ENCODE measurements at places on chromosomes 16 and 17. TPM values are rescaled to one million over a fixed set of nuclear protein-coding genes. Genes with fewer than 3 reads are reported as not detected.

The FBXW10 gene
- total RNA-seq, result not detected

The IRF8 gene
- total RNA-seq, result 20.2 TPM

The CHST4 gene
- 0.59 TPM for total RNA-seq

GRCh38 chr17:2398655-2399571 lies 1.9 kb downstream of the MNT start:
- no peaks in the 10 kb centered on the region for H3K27me3 ChIP-seq
- H3K4me1 ChIP-seq, result peaks cover 51% of the 10 kb centered on the region
- H3K27ac ChIP-seq, result peak overlapping the region; percentile 99
- peak overlapping the region; percentile 99 for H3K4me3 ChIP-seq

GRCh38 chr16:57690782-57691471 lies 3.7 kb upstream of the DRC7 start:
- no peaks in the 10 kb centered on the region for H3K36me3 ChIP-seq
- H3K4me1 ChIP-seq, result no peaks in the 10 kb centered on the region
- H3K4me3 ChIP-seq, result no peak overlapping the region
- no peaks in the 10 kb centered on the region for H3K27me3 ChIP-seq
- DNase-seq, result no peak

GRCh38 chr16:20323591-20324117 lies 3.7 kb downstream of the GP2 start:
- H3K36me3 ChIP-seq, result no peaks in the 10 kb centered on the region
- no peak overlapping the region for H3K27ac ChIP-seq
- peaks cover 6% of the 10 kb centered on the region for H3K27me3 ChIP-seq

GRCh38 chr17:41420134-41420533 lies 4.3 kb downstream of the KRT37 start:
- H3K36me3 ChIP-seq, result no peaks in the 10 kb centered on the region
- no peak for DNase-seq
- no peak overlapping the region for H3K4me3 ChIP-seq
- H3K4me1 ChIP-seq, result no peaks in the 10 kb centered on the region
- H3K27me3 ChIP-seq, result no peaks in the 10 kb centered on the region

DNA sequence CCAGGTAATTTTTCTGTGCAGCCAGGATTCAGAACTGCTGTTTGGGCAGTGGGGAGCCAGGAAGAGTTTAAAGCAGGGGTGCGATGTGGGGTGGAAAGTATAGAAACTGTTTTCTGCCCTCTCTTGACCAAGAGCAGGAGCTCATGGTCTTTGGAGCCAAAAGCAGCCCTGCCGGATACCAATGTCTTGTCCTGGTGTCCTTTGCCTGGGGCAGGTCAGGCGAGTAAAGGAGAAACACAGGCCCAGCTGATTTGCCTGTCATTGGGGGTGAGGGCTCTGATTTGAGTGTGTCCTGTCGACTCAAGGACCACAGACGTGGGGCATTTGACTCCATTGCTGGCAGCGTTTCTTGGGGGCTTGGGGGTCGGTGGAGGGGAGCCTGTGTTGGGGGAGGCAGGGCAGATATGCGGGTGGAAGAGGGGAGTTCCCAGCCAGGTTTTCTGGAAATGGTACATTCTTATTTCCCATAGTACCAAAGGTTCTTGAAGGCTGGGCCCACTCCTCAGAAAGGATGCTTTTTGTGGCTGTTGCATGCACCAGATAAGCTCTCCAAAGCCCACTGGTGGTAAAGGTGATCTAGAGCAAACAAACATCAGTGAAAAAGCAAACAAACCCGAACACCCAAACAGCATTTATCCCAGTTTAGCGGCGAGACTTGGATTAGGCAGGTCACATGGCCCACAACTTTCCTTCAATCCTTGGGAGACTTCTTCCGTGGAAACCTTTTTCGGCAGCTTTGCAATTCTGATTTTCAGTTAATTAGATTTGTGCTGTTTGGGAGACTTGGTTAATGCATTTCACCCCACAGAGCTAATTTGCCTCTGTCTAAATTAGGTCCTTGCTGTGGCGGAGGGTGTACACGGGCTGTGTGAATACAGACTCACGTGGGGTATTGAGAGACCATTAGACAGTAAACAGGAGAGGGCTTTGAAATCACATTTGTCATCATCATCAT lies 59.0 kb downstream of the MSI2 start:
- H3K27me3 ChIP-seq, result no peaks in the 10 kb centered on the region
- H3K4me3 ChIP-seq, result no peak overlapping the region
- DNase-seq, result peak; percentile 63
- no peaks in the 10 kb centered on the region for H3K36me3 ChIP-seq

DNA sequence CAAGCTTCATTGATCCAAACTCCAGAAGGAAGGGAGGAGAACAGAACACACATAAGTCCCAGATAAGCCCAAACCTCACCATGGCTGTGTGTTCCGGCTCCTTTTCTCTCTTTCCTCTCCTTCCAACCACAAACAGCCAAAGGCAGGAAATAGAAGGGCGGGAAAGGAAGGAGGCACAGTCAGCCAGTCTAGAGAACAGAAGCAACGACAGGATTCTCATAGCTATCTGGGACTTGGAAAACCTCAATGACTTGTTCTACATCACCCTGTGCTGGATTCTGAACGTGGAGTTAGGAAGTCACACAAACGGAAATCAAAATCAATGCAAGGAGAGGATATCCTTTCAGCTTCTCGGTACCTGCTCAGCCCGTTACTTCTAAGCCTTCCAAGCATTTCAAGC lies 9.0 kb downstream of the CRK start:
- no peak overlapping the region for H3K27ac ChIP-seq
- H3K4me1 ChIP-seq, result no peaks in the 10 kb centered on the region
- no peak overlapping the region for H3K4me3 ChIP-seq

GRCh38 chr16:89084814-89085612 lies 8.6 kb upstream of the ACSF3 start:
- no peak overlapping the region for H3K27ac ChIP-seq
- no peaks in the 10 kb centered on the region for H3K27me3 ChIP-seq
- H3K4me3 ChIP-seq, result no peak overlapping the region
- no peaks in the 10 kb centered on the region for H3K4me1 ChIP-seq
- H3K36me3 ChIP-seq, result no peaks in the 10 kb centered on the region

GRCh38 chr16:78552106-78552675 lies 452.7 kb downstream of the WWOX start:
- H3K27ac ChIP-seq, result no peak overlapping the region
- no peaks in the 10 kb centered on the region for H3K27me3 ChIP-seq
- no peak overlapping the region for H3K4me3 ChIP-seq
- H3K4me1 ChIP-seq, result no peaks in the 10 kb centered on the region
- DNase-seq, result no peak
- no peaks in the 10 kb centered on the region for H3K36me3 ChIP-seq

GRCh38 chr16:2091547-2092255 lies 43.9 kb downstream of the TSC2 start:
- no peaks in the 10 kb centered on the region for H3K36me3 ChIP-seq
- no peaks in the 10 kb centered on the region for H3K4me1 ChIP-seq
- H3K27me3 ChIP-seq, result no peaks in the 10 kb centered on the region
- no peak for DNase-seq
- H3K4me3 ChIP-seq, result no peak overlapping the region
- H3K27ac ChIP-seq, result no peak overlapping the region

DNA sequence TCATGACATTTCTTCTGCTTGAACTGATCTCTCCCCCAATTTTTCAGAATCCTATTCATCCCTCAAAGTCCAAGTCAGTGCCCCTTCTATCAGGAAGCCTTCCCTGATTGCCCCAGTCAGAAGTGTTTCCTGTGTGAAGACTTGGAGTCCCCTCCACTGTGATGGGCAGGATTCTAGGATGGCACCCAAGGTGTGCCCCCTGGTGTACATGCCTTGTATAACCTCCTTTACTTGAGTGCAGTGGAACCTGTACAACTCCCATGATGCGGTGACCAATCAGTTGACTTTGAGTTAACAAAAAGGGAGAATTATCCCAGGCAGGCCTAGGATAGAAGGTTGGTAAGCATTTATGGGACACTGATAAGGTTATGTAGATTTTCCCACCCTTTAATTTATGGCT lies 23.4 kb downstream of the MYH13 start:
- H3K27me3 ChIP-seq, result no peaks in the 10 kb centered on the region
- no peaks in the 10 kb centered on the region for H3K4me1 ChIP-seq
- H3K36me3 ChIP-seq, result no peaks in the 10 kb centered on the region
- H3K4me3 ChIP-seq, result no peak overlapping the region
- no peak overlapping the region for H3K27ac ChIP-seq

DNA sequence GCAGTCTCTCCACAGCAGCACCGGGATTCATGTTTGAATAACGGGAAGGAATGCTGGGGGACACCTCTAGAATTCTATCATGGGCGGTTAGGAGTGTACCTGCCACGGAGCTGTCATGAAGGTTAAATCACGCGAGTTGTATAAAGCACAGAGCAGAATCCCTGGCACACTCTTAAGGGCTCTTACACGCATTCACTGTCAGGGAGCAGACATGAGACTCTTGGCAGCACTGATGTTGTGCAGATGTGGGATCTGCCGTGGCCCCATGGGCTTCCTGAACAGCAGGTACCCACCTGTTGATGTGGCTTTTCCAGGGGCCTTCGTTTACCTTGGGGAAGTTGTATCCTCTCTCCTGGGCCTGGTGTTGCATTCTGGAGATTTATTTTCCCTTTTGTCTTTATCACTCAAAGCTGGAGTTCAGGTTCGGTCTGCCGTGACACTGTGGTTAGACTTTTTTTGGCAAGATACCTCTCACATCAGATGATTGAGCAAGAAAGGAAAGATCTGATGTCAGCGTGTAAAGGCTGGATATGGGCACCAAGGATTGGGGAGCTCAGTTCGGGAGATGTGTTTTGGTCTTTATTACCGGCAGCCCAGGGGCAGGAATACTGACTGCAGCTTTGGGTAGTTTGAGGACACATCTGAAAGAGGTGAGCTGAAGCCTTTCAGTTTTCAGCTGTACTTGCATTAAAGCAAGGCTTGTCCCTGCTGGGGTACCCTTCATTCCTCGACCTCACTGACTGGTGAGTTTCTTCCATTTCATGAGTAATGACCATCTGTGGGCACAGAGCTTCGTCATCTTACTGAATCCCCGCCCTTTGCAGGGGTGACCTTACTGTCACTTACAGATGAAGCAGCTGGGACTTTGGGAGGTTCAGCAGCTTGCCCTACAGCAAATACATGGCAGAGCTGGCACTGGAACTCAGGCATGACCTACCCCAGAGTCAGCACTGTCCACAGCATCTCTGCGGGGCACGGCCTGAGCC lies 19.3 kb downstream of the KNOP1 start:
- DNase-seq, result no peak
- no peak overlapping the region for H3K4me3 ChIP-seq
- H3K27ac ChIP-seq, result peak overlapping the region; percentile 92
- peaks cover 10% of the 10 kb centered on the region for H3K4me1 ChIP-seq

- H3K27me3 ChIP-seq, result no peaks in the 10 kb centered on the region
- no peaks in the 10 kb centered on the region for H3K4me1 ChIP-seq
- H3K27ac ChIP-seq, result no peak overlapping the region
- no peak overlapping the region for H3K4me3 ChIP-seq
- DNase-seq, result no peak
Measured at GRCh38 chr17:14604591-14605266, 303.8 kb downstream of the HS3ST3B1 start.

DNA sequence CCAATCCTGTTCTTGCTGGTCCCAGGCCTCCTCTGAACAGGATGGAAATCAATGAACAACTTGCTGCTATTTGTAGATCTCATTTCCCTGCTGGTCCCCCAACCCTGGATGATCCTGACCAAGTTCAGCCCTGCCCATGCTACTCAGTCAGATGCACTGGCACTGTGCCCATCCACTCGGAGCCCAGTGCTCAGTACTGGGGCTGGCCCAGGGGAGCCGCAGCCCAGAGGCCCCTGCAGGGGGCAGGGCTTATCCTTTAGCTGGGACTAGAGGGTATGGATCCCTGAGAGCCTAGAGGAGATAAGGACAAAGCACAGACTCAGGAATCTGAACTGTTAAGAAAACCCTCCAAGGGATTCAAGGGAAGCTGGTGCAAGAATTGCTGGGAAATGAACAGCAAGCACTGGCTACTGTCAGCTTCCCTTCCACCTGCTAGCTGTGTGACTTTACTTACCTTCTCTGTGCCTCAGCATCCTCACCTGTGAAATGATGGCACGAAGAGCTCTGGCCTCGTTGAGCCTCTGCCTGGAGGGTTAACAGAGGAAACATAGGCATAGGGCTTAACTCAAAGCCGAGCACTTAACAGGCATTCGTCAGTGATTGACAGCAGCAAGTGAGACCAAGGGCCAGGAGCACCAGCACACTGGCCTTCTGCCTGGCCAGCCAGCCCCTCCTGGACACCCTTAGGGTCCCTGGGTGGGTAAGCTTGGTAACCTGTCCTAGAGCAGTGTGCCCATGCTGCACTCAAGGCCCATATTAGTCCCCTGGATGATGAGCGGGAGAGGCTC lies 29.8 kb upstream of the C1QL1 start:
- H3K4me1 ChIP-seq, result no peaks in the 10 kb centered on the region
- H3K36me3 ChIP-seq, result no peaks in the 10 kb centered on the region
- no peak overlapping the region for H3K4me3 ChIP-seq
- H3K27ac ChIP-seq, result no peak overlapping the region
- no peak for DNase-seq
